Stimulated activated naive B cell treated with anti-CD40 and anti-IgM and Interleukin-4, amounts not matched to agents 10 μg/mL and 1 μg/mL and 100 μg/mL, for 72 hours (primary cell): ENCODE measurements at places on chromosomes 7 and 10.

GRCh38 chr10:88725798-88726197, 19.7 kb downstream of the LIPK start:
- DNase-seq: no peak
- no peak overlapping the region for H3K4me3 ChIP-seq
- H3K36me3 ChIP-seq: no peaks in the 10 kb centered on the region
- H3K27me3 ChIP-seq: peaks cover 4% of the 10 kb centered on the region
- H3K4me1 ChIP-seq: peaks cover 5% of the 10 kb centered on the region

GRCh38 chr10:129774082-129774735, 189.9 kb downstream of the EBF3 start:
- DNase-seq: no peak
- H3K4me3 ChIP-seq: no peak overlapping the region
- peaks cover 43% of the 10 kb centered on the region for H3K36me3 ChIP-seq
- H3K27ac ChIP-seq: no peak overlapping the region
- no peaks in the 10 kb centered on the region for H3K4me1 ChIP-seq

DNA sequence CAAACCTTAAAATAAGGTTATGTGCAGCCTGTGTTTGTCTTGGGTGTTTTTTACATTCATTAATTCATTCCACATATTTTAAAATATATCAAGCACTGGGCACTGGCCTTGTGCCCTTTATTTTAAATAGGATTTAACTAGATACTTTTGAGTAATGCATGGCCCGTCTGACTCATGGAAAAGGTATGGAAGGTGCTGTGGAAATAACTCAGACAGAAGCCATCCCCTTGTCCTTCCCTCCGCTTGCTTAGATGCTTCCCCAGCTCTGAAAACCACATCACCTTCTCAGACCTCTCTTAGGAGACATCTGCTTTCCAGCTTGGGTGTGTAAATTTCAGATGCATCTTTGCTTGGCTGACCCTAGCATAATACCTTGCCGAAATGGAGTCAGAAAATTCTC, 30.5 kb downstream of the SLC18A2 start:
- H3K27ac ChIP-seq: no peak overlapping the region
- no peaks in the 10 kb centered on the region for H3K4me1 ChIP-seq
- H3K4me3 ChIP-seq: no peak overlapping the region

- no peak overlapping the region for H3K4me3 ChIP-seq
- H3K27ac ChIP-seq: no peak overlapping the region
- H3K27me3 ChIP-seq: peaks cover 17% of the 10 kb centered on the region
- H3K36me3 ChIP-seq: no peaks in the 10 kb centered on the region
- H3K4me1 ChIP-seq: no peaks in the 10 kb centered on the region
Measured at GRCh38 chr7:135744938-135745702, 3.5 kb downstream of the FAM180A start.

GRCh38 chr10:22340329-22341189, 4.7 kb upstream of the SPAG6 start:
- peak; percentile 64 for DNase-seq
- peak overlapping the region; percentile 90 for H3K4me3 ChIP-seq
- H3K36me3 ChIP-seq: no peaks in the 10 kb centered on the region
- H3K4me1 ChIP-seq: peaks cover 37% of the 10 kb centered on the region
- H3K27ac ChIP-seq: peak overlapping the region; percentile 96

DNA sequence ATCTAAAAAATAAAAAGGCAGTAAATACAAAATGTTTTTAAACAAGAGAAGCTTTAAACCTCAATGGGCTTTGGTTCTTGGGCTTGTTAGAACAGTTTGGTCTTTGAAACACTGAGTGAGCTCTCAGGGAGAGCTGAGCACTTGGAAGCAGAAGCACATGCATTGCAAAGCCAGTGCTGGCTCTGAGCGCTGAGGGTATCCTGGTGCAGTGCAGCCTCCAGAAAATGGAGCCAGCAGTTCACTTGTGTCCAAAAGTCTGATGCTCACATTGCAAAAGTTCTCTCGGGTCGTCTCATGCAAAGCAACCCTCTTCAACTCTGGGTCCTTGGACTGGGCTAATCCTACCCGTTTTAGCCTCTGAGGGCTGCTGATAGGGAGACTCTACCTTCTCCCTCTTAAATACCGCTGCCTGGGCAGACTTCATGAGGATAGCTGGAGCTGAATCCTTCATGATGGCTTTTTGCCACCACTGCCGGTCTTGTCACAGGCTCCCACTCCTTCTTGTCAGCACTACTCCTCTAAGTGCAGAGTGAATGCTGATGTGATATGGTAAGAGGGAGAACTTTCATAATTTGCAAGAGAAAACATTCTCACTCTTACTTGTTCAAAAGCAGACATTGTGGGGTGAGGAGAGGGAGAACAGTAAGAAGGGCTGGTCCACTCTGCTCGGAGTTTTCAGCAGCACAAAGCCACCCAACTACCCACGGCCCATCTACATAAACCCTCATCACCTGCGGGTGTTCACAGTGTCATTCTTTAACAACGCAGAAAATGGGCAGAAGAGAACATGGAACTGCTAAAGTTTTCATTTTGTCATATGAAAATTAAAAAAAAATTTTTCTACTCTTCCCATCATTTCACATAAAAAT, 42.2 kb upstream of the BMPER start:
- no peak overlapping the region for H3K27ac ChIP-seq
- DNase-seq: no peak
- H3K4me3 ChIP-seq: no peak overlapping the region
- no peaks in the 10 kb centered on the region for H3K4me1 ChIP-seq
- no peaks in the 10 kb centered on the region for H3K36me3 ChIP-seq

DNA sequence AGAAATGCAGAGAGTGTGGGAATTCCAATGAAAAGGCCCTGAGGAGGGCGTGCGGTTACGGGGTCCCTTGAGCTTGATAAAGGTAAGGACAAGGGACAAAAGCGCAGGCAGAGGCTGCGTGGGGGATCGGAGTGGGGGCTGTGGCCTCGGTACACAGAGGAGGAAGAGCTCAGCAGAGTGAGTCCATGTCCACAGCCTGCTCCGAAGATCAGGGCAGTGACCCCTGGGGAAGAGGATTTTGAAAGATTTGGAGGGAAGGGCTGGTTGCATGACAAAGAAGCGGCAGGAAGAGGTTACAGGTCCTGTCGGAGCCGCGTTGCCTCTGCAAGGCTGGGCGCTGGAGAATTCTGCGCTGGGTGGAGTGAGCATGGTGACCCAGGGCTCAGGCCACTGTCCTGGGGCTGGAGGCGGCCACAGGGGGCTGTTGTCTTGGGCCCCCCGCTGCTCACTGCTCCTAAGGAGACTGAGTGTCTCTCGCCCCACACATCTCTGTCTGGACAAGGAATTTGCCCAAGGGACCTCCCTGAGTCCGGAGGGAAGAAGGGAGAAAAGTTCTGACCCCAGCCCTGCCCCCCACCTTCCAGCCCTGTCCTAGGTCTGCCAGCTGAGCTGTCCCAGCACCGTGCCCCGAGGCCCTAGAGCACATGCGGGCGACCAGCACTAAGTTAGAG, 69.8 kb upstream of the INSIG1 start:
- no peaks in the 10 kb centered on the region for H3K36me3 ChIP-seq
- no peaks in the 10 kb centered on the region for H3K4me1 ChIP-seq
- DNase-seq: no peak
- peak overlapping the region; percentile 63 for H3K27ac ChIP-seq

GRCh38 chr10:132532179-132532578, 5.4 kb upstream of the INPP5A start:
- H3K4me1 ChIP-seq: peaks cover 16% of the 10 kb centered on the region
- H3K27me3 ChIP-seq: peaks cover 4% of the 10 kb centered on the region
- no peak for DNase-seq
- no peak overlapping the region for H3K4me3 ChIP-seq
- no peak overlapping the region for H3K27ac ChIP-seq

GRCh38 chr7:31432176-31432575, 81.7 kb upstream of the ITPRID1 start:
- H3K4me3 ChIP-seq: no peak overlapping the region
- no peaks in the 10 kb centered on the region for H3K36me3 ChIP-seq
- no peak for DNase-seq
- no peak overlapping the region for H3K27ac ChIP-seq
- H3K27me3 ChIP-seq: no peaks in the 10 kb centered on the region

DNA sequence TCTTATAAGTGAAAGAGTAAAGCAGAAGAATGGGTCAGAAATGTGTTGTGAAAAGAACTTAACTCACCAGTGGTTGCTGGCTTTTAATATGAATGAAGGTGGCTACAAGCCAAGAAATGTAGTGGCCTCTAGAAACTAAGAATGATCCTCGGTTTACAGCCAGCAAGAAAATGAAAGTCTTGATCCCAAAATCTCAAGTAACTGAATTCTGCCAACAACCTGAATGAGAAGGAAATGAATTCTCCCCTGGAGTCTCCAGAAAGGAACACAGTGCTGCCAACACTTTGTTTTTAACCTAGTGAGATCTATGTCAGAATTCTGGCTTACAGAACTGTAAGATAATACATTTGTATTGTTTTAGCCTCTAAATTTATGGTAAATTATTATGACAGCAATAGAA, 193.0 kb downstream of the FZD1 start:
- no peaks in the 10 kb centered on the region for H3K27me3 ChIP-seq
- H3K4me3 ChIP-seq: no peak overlapping the region
- no peaks in the 10 kb centered on the region for H3K4me1 ChIP-seq
- peaks cover 3% of the 10 kb centered on the region for H3K36me3 ChIP-seq
